ENCODE measurements at places on chromosomes 16 and 17. TPM values are rescaled to one million over a fixed set of nuclear protein-coding genes. Genes with fewer than 3 reads are reported as not detected.

DNA sequence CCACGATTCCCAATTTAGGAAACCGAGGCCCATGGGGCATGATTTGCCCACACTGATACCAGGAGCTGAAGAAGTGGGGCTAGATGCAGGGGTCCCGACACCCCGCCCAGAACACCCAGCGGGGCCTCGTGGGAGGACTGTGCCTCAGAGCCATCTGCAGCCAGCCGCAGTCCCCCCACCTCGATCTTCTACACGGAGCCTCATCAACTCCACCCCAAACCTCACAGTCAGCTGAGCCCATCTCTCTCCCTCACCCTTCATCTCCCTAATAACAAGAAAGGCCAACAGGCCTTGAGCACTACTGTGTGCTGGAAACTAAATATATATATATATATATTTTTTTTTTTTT, 4.2 kb downstream of the ITGAE start:
- DNase-seq = no peak

The CTRL gene
- total RNA-seq = 0.61 TPM

The SLFN12L gene
- total RNA-seq = 3.7 TPM

GRCh38 chr17:70239391-70239826, 70.1 kb downstream of the KCNJ2 start:
- no peak for DNase-seq

The C17orf50 gene
- 0.09 TPM for total RNA-seq
